ENCODE measurements at places on chromosomes 4 and X.

DNA sequence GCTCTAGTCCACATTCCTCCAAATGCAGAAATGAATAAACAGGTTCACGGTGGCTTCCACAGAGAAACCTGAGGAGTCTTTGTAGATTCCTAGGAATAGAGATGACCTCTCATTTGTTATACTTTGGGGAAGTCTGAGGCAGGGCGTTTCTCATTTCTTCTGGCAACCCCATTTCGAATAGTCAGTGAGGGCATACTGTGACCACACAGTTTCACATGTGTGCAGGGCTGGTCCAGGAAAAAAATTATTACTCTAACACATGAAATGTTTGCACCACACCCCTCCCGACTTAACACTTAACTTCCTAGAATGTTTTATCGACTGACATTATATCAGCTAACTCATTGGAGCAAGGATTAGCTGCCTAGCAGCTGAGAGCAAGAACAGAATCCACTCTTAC, 12.0 kb downstream of the FRMD7 start:
- no peak for DNase-seq

GRCh38 chrX:44621078-44621477, 78.4 kb upstream of the FUNDC1 start:
- no peak for DNase-seq

GRCh38 chr4:153488006-153488891, 22.1 kb downstream of the TMEM131L start:
- DNase-seq, result no peak

DNA sequence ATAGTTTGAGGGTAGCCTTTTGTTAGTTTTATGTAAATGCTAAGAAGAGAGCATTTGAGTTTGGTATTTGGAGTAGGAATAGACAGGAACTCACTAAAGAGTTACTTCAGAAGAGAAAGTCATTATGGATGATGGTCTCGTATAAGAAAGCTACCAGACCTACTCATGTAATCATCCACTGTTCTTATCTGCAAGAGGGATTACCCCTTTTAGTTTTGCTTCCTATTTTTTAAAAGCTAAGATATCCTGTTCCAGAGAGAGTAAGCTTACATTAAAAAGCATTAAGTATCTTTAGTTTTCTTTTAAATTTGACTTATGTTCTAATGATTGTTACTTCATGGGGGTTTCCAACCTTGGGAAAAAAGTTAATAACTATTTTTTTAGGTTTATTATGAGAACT, 12.5 kb upstream of the ART3 start:
- DNase-seq, result no peak

DNA sequence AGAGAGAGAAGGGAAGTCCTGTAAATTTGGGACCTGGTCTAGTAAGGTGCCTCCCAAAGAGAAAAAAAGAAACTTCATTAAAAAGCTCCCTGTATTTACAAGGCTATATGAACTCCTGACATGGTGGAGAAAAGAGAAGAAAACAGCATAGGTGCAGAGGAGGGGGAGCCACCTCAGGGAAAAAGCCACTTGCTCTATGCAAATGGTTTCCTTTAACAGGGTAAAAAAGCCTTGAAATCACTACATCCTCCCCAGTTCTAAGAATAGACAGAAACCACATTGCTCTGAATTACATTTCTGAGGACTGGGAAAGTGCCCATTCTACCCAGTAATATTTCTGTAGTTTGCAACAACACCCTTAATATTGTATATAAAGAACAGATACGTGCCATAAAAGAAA, 165.5 kb downstream of the KLF8 start:
- no peak for DNase-seq

DNA sequence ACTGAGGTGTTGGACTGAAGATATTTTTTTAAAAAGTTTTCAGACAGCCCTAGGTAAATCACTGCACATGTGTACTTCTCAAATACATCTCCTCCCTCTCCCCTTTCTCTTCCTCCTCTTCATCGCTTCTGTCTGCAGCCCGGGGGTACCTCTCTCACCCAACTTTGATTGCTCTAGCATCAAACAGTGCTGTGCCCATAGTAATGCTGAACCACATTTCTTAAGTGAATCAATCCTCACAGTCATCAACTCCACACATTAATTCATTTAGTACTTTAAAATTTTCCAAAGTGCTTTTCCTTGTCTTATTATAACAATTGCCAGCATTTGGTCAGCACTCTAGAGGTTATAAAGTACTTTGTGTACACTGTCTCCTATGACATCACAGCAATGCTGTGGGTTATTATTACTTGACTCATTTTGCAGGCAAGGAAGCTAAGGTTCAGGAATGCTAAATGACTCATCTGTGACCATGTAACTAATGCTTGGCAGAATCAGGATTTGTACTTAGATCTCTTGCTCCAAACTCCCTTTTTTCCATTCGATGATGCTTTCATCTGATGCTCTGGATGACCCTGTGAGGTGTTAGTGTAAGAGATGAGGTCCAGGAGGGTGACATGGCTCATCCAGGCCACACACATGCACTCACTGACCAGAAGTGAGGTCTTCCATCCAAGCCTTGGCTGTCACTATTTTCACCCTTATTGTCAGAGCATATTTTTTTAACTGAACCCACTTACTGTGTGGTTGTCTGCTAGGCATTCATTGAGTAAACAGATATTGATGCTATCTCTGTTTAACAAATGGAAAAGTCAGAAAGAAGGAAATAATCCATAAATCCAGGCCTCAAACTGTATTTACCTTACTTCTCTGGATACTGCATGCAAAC, 58.8 kb downstream of the RHOH start:
- peak; percentile 97 for DNase-seq

DNA sequence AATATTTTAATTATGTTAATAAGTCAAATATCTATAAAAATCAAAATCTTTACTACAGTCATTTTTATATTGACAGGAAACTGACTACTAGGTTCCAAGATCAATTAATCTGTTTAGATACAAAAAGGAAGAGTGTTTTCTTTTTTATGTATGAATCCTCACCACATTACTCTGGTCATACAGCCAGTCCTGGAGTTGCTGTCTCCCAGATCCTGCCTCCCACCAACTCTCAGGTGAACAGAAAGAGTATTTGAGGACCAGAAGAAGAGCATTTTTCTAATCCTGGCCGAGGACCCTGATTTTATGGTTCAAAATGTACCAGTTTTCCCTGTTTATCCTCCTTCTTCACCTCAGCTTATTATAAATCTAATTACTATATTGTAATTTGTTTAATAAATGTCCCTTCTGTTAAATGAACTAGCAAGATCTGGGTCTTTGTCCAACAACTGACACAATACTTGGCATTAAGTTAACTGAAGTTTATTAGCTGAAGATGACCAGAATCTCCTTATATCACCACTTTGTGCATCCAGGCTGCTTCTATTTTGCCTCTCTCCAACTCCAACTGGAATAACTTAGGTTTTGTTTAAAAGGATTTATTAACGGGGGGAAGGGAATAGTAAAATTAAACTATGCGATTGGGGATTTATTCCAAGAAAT, 224.4 kb upstream of the PCDH7 start:
- no peak for DNase-seq

- DNase-seq, result peak; percentile 51
Measured at GRCh38 chrX:41022566-41022965, 62.7 kb upstream of the USP9X start.

DNA sequence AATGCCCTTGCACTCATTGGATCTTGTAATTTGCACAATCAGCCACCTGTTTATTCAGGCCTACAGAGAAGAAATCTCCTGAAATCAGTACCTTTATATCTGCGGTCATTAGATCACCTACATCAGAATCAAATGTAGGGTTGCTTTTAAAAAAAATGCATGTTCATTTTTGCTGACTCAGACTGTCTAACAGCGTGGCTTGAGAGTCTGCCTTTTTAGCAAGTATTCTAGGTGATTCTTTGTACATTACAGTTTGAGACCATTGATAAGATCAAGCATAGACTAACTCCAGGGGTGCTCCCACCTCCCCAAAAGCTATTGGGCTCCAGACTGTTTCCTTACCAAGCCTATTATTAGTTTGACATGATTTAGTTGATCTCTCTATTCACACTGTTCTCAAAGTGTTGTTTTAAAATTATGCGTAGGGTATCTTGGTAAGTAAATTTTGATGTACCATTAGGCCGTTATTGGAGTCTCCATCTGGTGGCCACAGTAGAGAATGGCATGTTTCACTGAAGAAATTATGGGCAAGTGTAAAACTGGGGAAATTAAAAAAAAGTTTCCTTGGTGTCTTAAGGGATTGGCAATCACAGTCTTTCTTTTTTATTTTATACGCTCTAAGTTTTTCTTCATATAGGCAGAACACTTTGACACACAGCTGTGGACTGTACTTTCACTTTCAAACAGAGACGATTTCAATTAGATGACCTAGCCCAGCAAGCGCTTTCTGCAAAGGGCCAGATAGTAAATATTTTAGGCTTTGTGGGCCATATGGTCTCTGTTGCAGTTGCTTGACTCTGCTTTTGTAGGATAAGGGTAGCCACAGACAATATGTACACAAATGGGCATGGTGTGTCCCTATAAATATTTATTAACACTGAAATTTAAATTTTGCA, 33.7 kb upstream of the MSL3 start:
- DNase-seq, result peak; percentile 37

DNA sequence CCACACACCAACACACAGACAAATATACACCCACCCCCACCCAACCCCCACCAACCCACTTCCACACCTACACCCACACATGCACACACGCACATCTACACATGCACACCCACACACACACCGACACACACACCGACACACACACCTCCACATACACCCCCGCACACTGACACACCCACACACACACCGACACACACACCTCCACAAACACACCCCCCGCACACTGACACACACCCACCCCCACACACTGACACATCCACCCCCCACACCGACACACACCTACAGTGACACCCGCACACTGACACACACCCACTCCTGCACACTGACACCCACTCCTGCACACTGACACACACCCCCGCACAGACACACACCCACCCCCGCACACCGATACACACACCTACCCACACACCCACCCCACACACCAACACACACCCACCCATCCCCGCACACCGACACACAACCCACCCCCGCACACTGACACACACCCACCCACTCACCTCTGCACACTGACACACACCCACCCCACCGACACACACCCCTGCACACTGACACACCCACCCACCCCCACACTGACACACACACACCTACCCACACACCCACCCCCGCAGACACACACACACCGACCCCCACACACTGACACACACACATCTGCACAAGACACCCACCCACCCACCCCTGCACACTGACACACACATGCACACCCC, 31.1 kb downstream of the FGFRL1 start:
- no peak for DNase-seq

DNA sequence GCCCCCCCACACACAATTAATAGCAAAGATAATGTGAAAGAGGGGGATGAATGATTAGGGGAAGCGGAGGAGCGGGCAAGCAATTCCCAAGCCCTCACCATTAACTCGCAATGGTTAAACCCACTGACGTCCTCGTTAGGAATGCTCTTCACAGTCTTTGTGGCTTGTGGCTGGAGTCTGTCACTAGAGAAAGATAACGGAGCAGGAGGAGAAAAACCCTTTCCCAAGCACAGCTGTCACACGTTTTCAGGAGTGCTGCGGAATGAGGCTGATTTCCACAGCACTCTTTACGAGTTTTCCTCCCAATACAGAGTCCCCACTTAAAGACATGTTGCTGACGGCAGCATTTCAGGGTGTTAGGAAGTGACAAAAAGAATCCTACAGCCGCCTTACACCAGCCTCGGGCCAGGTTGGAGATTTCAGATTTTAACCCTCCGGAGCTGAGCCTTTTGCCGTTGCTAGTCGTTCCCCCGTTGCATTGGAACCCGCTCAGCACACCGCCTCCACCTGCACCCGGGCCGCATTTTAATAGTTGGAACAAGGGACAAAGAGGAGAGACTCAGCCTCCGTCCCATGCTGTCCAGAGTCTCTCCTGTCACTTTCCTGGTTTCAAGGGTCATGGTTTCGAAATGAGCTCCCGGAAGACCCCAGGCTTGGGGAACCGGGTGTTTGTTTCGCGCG, 92.2 kb downstream of the GEMIN8 start:
- peak; percentile 45 for DNase-seq

DNA sequence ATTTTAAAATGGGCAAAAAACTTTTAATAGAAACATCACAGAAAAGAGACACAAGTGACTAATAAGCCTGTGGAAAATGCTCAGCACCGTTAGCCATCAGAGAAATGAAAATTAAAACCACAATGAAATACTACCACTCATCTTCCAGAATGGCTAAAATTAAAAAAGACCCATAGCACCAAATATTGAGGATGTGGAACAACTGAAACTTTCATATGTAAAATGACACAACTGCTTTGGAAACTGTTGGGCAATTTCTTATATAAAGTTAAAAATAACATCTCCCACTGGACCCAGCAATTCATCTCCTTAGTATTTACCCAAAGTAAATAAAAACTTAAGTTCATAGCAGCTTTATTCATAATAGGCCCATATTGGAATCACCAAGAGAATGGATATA, 94.2 kb downstream of the TENM3 start:
- peak; percentile 25 for DNase-seq

- DNase-seq, result no peak
Measured at GRCh38 chr4:42781315-42781714, 111.2 kb upstream of the GRXCR1 start.

GRCh38 chr4:123433573-123433972, 37.0 kb downstream of the SPRY1 start:
- no peak for DNase-seq

GRCh38 chr4:39689970-39690369, 8.0 kb upstream of the UBE2K start:
- no peak for DNase-seq

DNA sequence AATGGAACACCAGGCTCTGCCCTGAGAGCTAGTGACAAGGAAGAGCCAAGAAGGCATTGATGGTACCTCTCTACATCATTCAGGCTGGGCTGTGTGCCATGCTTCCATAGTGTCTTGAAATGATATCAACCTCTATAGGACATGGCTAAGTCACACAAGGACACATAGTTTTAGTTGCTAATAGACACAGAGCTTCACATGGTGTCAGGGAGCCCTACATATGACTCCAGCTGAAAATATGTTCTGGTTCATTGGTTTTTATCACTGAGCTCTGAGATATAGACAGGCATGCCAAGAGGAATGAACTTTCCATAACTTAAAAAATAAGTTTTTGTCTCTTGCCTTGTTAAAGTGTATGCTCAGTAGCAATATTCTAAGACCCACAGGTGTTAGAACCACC, 72.1 kb upstream of the PRKG2 start:
- DNase-seq, result peak; percentile 6

- no peak for DNase-seq
Measured at GRCh38 chr4:126783191-126783590, 849.6 kb upstream of the INTU start.

GRCh38 chr4:101018836-101019235, 328.5 kb downstream of the PPP3CA start:
- no peak for DNase-seq

GRCh38 chrX:80578517-80579105, 158.4 kb downstream of the TENT5D start:
- DNase-seq, result no peak

DNA sequence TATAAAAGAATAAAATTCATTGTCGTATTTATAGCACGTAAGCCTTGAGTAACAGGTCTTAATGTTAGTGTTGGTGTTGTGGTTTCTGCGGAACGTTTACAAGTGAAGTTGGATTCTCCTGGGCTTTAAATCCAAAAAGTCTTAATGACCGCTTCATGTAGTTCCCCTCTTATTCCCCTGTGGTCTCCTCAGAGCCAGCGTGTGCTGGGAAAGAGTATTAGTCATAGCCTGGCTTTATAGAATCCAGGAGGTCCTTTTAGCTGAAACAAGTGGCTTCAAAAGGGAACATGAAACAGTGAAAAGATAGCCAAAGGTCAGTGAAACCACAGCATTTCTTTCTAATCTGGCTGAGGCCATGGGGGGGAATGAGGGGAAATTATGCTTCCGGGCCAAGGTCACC, 79.1 kb downstream of the CLCN4 start:
- peak; percentile 84 for DNase-seq

GRCh38 chr4:152193059-152193458, 342.8 kb downstream of the FBXW7 start:
- no peak for DNase-seq

Measured in fibroblast of skin of right biceps (primary cell).